CD4-positive, alpha-beta T cell treated with Interleukin-2 at 100 ng/mL for 4 hours (primary cell): ENCODE measurements at places on chromosomes 1 and 21.

- no peak for DNase-seq
These were observed 323.7 kb upstream of the FAM78B start for GRCh38 chr1:166490437-166490991.

GRCh38 chr21:45017039-45017960 is 57.1 kb upstream of the ADARB1 start:
- DNase-seq = no peak

- DNase-seq = no peak
These were observed 7.0 kb downstream of the TMEM63A start for GRCh38 chr1:225875044-225875815.

GRCh38 chr1:7930645-7931445 is 9.8 kb downstream of the TNFRSF9 start:
- peak; percentile 42 for DNase-seq

DNA sequence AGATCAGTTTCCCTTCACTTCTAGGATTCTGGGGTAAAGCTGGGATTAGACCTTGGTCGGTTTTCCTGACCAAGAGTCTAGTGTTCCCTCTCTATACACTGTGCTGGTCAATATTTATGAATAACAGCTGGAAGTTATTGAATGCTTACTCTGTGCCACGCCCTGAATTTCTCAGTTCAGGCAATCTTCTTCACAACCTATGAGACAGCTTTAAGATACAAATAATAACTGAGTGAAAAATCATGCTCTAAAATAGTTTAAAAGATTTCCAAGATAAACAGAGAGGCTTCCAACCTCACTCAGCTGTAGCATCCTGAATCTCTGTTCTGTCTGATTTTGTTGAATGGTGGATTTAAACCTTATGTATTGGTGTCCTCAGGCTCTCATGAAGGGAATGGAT is 72.2 kb downstream of the GNG12 start:
- no peak for DNase-seq

DNA sequence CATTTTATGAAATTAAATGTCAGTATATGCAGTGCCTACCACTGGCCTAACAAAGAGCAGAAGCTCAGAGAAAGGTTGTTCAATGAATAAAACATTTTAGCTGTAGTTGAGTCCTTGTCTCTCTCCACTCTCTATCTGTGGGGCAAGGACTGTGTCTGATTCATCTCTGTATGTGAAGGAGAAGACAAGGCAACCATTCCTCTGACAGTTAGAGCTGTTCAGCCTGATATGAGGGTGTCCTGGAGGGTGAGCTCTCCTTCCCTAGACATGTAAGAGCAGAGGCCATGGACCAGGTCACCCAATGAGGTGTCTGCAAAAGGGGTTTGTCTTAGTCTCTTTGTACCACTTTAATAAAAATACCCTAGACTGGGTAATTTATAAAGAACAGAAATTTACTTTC is 4.5 kb upstream of the PDZK1IP1 start:
- no peak for DNase-seq

- DNase-seq = no peak
These were observed 27.7 kb upstream of the ATP5PO start for GRCh38 chr21:33943293-33943692.

- no peak for DNase-seq
These were observed 18.6 kb upstream of the PTPRF start for GRCh38 chr1:43512133-43512532.

DNA sequence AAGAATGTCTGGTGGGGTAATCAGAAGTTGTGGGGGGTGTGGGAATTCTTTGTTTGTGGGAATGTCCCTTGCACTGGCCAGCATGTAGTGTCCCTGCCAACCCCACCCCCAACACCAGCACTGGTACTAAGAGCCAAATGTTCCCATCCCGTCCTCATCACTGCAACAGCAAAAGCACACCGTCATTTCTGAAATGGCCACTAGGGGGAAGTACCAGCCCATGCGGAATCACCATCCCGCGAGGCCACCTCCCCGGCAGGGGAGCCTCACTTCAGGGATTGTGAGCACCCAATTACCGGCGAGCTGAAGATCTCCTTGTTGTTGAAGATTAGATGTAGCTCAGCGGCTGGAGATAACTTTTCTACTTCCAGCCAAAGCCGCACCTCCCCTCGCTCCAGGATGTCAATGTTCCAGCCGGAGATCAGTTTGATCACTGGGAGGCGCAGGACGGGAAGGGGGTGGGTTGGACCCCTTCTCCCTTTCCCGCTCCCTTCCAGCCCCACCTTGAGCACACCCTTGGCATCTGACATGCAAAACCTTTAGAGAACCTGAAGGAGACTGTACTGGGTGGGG is 41.0 kb downstream of the MYOM3 start:
- peak; percentile 75 for DNase-seq

GRCh38 chr1:230215529-230215928 is 148.5 kb downstream of the GALNT2 start:
- no peak for DNase-seq

DNA sequence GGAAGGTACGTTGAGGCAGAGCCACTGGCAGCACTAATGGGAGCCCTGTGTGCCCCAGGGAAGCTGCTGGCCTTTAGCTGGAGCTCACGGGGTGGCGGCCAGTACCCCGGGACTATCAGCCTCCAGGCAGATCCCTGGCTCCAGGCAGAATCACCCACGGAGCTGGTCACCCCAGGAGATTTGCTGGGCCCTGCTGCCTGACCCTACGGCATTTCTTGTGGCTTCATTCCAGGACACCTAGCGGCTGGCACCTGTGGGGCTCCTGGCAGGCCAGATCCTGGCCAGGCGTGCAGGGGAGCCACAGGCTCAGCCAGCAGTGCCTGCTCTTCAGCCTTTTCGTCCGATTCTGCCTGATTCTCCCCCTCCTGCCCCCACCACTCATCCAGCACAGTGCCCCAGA is 7.1 kb downstream of the PADI1 start:
- no peak for DNase-seq

DNA sequence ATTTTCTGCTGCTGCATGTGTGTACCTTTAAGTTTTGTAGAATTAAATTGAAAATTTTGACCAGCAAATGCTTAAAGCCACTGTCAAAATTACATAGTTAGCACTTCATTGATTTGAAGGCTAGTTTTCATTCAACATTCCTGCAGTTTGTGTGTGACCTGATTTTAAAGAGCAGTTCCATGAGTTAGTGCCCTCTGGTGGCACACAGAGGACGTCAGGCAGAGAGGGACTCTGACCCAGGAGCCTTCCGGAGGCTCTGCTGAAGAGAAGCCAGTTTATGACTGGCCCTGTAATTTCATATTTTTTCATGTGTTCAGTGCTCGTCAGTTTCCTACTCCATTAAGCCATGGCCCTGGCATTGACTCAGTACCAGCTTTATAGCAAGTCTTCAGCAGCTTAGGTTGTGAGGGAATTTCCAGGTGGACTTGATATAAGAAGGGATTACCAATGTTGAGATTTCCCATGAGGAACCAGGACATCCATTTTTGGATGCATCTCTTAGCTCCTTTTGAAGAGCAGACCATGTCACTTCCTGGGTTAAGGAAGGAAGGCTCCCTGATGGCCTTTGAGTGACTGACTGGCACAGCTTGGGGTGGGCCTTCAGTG is 104.7 kb downstream of the CAMTA1 start:
- peak; percentile 45 for DNase-seq

DNA sequence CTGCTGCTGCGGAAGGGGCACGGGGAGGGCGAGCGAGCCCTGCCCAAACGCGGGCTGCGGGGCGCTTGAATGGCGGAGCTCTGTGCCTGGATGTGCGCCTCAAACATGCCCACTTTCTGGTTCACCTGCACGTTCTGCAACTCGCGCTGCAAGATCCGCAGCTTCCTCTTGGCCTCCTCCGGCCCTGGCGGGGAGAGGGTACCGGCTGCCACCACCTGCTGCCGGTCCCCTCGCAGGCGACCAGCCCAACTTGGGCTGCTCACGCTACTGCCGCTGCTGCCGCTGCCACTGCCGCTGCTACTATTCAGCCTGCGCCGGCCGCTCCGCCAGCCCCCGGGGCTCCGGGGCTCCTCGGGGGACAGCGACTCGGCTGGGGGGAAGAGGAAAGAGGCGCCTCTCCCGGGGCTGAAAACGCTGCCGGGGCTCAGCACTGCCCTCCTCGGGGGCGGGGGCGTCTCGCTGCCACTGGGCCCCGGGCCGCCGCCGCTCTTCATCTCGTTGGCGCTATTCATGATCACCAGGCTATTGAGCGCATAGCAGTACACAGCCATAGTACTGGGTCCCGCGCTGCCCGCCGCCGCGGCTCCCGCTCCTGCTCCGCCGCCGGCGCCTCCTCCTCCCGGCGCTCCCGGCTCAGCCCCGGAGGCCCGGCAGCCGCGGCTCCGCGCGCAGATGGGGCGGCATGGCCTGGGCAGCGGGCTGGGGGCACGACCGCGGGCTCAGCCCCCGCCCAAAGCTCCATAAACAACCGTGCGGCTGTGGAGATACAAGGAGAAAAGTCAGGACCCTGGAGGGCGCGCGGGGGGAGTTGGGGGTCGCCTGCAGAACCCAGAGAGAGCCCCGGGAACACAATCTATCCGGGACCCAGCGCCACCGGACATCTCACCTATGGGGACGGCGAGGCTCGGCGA is 1.9 kb downstream of the ITPKB start:
- DNase-seq = peak; percentile 63

- DNase-seq = no peak
These were observed 47.6 kb upstream of the SAMD13 start for GRCh38 chr1:84253891-84254290.

GRCh38 chr1:156115514-156116374 is 1.2 kb downstream of the LMNA start:
- no peak for DNase-seq

DNA sequence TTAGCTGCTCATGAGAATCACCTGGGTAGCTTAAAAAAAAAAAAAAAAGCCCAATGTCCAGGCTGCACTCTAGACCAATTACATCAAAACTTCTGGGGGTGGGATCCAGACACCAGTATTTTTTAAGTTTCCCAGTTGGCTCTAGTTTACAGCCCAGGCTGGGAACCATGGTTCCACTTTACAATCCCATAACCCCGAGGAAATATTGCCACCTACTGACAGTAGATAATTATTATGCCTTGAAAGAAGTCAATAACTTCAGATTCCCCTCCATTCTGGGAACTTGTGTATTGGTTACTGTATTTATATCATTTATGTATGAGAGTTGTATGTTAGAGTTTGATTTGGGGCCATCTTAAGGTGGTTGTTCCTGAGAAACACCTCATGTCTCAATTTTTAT is 100.2 kb downstream of the SPATA46 start:
- DNase-seq = no peak

DNA sequence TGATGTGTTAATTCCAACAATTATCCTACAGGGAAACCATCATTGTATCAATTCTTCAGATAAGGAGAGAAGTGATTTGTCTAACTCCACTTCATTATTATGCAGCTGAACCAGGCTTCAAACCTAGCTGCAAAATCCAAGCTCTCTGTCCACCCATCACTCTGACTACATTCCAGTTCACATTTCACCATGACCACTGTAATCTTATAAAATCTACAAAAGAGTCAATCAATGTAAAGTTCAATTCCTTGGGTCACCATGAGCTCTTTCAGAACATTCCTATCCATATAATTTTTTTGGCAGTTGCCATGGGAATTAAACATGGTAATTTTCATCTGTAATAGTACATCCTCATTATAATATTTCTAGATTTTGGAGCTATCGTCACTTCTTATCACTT is 100.9 kb downstream of the PLPPR5 start:
- no peak for DNase-seq

- no peak for DNase-seq
These were observed 49.0 kb upstream of the NADK start for GRCh38 chr1:1827089-1827848.

GRCh38 chr1:74502432-74502831 is 10.0 kb downstream of the LRRC53 start:
- DNase-seq = no peak

GRCh38 chr21:35002879-35003722 is 46.0 kb downstream of the RUNX1 start:
- DNase-seq = no peak

GRCh38 chr21:14736672-14737071 is 190.6 kb upstream of the SAMSN1 start:
- no peak for DNase-seq

- DNase-seq = no peak
These were observed 30.8 kb upstream of the AGO1 start for GRCh38 chr1:35852241-35852640.

- DNase-seq = no peak
These were observed 4.5 kb downstream of the LDLRAD1 start for GRCh38 chr1:54013393-54014008.

DNA sequence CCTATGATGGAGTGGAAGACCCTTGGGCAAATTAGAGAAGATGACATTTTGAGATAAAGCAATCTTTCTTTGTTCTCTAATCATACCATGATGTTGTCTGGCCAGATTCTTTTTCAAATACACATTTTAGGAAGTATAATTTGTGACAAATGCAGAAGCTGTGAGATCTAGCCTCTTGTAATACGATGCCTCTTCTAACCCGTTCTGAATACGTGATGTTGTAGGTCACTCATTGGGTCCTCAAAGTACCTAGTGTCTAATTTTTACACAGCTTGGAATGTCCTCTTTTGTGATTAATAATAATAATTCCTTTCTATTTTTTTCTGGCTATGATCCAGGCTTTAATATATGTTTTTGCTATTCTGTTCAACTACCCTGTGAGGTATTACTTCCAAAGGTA is 502.7 kb downstream of the NUF2 start:
- no peak for DNase-seq

DNA sequence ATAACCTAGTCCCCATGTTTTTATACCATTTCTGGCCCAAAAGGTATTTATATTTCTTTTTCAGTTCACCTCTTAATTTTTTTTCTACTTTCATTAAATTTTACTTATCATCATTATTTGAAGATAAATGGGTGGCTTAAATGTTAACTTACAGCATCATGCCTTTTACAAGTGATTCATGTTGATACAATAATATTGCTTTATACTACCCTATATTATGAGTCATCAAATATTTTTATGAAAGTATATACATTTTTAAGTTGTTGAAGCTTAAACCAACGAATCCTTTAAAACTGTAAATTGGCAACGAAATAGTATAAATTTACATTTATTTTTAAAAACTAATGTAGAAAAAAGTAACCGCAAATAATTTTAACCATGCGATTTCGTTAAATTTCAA is 207.9 kb downstream of the DPYD start:
- no peak for DNase-seq

DNA sequence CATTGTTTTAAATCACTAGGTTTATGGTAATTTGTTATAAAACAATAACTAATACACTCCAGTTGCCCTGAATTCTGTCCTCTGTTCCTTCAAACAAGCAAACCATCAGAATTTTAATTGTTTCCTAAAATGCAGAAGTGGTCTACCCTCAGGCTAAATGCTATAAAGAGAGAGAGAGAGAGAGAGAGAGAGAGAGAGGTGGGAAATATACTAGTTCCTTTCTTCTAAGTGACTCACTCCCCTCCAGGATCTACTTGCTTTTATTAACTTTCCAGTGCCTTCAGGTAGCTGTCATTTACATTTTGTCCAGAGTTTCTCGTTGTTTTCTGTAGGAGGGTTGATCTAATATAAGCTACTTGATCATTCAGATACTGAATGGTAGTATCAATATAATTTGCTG is 26.4 kb downstream of the LRRC53 start:
- no peak for DNase-seq

GRCh38 chr1:239387304-239388158 is 1.2 kb downstream of the CHRM3 start:
- DNase-seq = no peak

- DNase-seq = no peak
These were observed 220.2 kb downstream of the GREM2 start for GRCh38 chr1:240391660-240392260.

GRCh38 chr1:234315091-234315541 is 58.1 kb upstream of the COA6 start:
- DNase-seq = no peak
